A375 (cell line): ENCODE measurements at places on chromosomes 1 and 21. TPM values are rescaled to one million over a fixed set of nuclear protein-coding genes. Genes with fewer than 3 reads are reported as not detected.

Gene VAV3
- total RNA-seq, result 0.11 and 0.32 TPM in 2 replicates

Gene GLIS1
- total RNA-seq, result 0.08 TPM in 2 replicates

Gene CASZ1
- total RNA-seq, result 0.88 and 0.98 TPM in 2 replicates

Gene KANK4
- not detected in 2 replicates for total RNA-seq

Gene OR10T2
- not detected in 2 replicates for total RNA-seq

Gene RAB25
- total RNA-seq, result not detected in 2 replicates

Gene CFHR4
- not detected in 2 replicates for total RNA-seq

Gene ITLN2
- 0.15 TPM in 1 of 2 replicates, not detected in the other for total RNA-seq

Gene KCNK2
- total RNA-seq, result 0.50 and 0.72 TPM in 2 replicates
